Hippocampal formation (tissue), 2 donors: ENCODE measurements at places on chromosomes 6 and 20.

DNA sequence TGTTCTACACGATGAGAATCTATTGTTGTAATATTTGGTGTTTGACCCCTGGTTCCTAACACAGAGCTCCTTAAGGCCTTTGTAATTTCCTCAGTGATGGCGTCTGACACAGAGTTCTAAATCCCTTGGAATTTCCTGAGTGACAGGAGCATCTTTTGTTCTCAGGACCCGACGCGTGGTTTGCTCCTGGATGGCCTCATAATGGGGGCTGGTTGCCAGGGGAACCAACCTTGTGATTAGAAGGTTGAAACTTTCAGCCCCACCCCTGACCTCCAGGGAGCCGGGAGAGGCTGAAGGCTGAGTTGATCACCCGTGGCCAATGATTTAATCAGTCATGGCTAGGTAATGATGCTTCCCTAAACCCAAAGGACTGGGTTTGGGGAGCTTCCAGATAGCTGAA, 20.5 kb upstream of the ZNF133 start:
- no peak for DNase-seq

- DNase-seq, result no peak
Measured at GRCh38 chr6:82144007-82144851, 103.3 kb downstream of the IBTK start.

DNA sequence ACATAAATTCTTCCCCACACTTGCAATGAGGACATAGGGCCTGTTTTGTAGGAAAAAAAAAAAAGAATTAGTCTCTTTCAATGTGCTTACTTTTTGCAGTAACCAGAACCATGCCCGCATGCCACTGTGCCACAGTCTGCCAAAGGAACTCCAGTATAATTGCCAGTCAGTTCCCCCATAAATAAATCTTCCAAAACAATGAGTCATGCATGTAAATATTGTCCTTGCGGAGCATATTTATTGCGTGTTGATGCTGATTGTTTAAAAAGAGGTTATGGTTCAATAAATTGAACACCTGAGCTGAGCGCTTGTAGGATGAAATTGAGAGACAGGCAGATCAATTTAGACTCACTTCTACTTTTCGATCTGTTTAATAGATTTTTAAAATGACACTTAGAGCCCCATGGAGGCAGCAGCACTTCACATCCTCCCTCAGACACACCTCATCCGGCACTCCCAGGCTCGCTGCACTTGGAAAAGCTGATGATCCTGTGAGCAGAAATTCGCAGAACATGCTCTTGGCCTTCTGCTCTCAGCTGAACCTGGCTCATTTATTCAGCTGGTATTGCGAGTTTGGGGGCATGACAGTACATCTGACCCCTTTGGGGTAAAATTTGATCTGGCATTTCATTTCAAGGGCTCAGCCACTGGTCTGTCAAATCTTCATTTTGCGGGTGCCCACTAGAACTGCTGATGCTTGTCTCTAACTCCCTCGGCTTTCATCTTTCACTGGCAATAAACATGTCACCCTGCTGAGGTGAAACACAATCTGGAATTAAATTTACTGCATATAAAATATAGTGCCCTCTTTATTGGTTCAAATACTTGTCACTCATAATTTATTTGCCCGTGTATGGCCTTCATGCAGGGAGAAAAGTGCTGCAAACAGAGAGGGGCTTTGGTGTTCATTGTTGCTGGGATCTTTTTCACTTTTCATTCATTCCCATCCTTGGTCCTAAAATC, 371.1 kb upstream of the POU3F2 start:
- DNase-seq, result no peak

- DNase-seq, result no peak
Measured at GRCh38 chr6:40803897-40804702, 216.9 kb upstream of the LRFN2 start.

GRCh38 chr20:54228841-54229240, 21.0 kb downstream of the PFDN4 start:
- no peak for DNase-seq

- no peak for DNase-seq
Measured at GRCh38 chr6:40169878-40170277, 235.6 kb upstream of the MOCS1 start.
